ENCODE measurements at places on chromosomes 6 and 20.

- DNase-seq = no peak
Observed at GRCh38 chr6:111013144-111013915, 31.5 kb downstream of the RPF2 start.

DNA sequence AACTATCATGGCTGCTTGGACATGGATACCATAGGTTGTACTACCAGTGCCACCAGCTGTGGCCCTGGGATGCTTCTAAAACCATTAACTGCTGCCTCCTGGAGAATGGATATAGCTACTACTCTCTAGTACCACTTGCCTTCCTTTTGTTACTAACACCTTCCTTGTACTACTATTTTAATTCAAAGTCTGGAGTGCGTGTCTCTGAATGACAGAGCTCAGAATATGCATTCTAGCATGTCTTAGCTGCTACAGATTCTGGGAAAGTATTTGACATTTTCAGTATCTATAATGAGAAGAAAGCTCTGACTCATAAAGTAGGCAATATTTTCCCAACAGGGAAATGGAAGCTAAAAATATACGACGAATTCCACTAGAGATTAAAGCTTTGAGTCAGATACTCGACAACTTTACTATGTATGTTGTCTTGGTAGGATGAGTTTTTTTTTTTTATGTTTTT, 112.3 kb downstream of the PFDN4 start:
- no peak for DNase-seq

- DNase-seq = no peak
Observed at GRCh38 chr6:47567586-47567985, 90.0 kb downstream of the CD2AP start.

- peak; percentile 62 for DNase-seq
Observed at GRCh38 chr6:21846541-21847451, 253.2 kb downstream of the SOX4 start.

DNA sequence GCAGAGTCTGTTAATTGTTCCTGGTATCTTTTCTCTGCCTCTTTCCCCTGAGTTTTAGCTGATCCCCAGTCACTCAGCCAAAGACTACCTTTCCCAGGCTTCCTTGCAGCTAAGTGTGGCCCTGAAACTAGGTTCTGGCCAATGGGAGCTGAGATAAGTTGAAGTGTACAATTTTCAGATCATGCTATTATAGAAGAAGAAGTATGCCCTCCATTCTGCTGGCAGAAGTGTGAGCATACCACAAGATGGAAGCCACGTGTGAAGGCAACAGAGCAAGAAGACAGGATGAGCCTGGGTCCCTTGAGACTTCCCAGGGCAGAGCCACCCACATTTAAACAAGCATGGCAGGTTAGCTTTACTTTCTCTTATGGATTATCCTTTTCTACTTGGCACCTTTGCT, 273.2 kb downstream of the HIVEP2 start:
- DNase-seq = no peak

Measured in Caco-2 (cell line).